Activated CD4-positive, alpha-beta memory T cell treated with anti-CD3 and anti-CD28 coated beads, Interleukin-2, amount 10 ng/mL, durations not matched to agents 7 days and 5 days (primary cell): ENCODE measurements at places on chromosomes 4 and X.

DNA sequence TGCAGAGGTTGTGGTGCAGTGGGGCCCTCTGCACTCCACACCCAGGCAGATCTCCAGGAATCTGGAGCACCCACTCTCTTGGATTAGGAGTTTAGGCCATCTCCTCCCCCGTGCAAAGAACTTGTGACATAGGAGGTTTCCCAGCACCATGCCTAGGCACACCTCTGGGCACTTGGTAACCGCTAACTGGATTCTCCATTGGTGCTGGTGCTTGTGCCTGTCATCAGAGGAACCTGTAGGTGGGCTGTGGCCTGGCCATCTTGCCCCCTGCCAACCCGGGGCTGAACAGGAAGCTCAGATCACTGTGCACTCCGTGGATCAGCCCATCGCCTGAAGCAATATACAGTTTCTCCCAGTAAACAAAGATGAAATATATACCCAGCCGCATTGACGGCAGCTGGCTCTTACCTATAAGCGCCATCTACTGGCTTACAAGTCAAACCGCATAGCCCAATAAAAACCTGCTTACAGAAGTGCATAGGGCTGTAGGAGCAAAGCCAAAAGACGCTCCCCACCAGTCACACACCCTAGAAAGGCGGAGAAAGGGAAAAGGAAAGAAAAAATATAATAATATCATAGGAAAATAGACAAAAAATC, 19.1 kb upstream of the TEX13B start:
- no peak for DNase-seq

GRCh38 chr4:137705171-137705783, 173.0 kb upstream of the PCDH18 start:
- DNase-seq: no peak

- DNase-seq: no peak
Measured at GRCh38 chr4:1812720-1813119, 19.6 kb downstream of the FGFR3 start.

GRCh38 chrX:47540754-47541538, 20.1 kb upstream of the ARAF start:
- DNase-seq: no peak

DNA sequence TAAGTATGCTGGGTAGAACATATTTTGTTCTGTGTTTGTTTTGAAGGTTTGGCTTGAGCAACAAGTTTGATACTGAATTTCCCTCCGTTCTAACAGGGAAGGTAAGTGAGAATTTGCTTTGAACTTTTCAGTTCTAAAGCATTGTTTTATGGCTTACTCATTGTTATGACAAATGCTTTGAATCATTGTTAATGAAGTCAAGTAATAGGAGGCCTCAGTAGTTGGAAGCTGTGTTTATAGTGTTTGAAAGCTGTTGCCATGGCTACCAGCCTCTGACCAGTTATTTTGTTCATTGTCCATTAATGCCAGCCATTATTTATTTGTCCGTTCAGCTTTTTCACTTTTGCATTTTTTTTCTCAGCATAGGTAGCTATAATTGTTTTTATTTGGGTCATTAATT, 14.4 kb downstream of the CHIC1 start:
- DNase-seq: no peak

GRCh38 chr4:169383724-169384123, 113.0 kb upstream of the SH3RF1 start:
- no peak for DNase-seq

GRCh38 chrX:47958761-47959342, 44.9 kb downstream of the ZNF182 start:
- DNase-seq: no peak

DNA sequence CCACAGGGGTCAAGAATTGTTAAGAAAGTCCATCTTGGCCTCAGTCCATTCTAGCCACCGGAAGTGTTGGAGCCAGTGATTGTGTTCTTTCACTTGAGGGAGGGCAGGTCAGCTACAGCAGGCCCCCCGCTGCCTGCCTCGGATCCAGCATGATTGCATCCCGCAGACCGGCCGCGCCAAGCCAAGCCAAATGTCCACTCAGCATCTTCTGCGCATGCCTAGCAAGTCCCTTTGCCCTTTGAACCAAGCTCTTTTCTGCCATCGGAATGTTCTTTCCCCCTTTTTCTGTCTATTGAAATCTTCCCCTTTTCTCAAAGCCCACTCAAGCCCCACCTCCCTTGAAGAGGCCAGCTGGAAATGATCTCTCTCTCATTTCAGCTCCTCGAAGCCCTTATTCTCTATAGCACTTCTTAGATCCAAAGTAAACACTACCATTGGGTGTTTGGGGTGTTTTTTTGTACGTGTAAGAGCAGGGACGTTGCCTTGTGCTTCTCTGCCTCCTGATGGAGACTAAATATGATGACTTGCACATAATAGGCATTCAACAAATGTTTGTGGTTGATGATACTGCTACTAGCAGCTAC, 147.8 kb upstream of the BCOR start:
- DNase-seq: no peak

DNA sequence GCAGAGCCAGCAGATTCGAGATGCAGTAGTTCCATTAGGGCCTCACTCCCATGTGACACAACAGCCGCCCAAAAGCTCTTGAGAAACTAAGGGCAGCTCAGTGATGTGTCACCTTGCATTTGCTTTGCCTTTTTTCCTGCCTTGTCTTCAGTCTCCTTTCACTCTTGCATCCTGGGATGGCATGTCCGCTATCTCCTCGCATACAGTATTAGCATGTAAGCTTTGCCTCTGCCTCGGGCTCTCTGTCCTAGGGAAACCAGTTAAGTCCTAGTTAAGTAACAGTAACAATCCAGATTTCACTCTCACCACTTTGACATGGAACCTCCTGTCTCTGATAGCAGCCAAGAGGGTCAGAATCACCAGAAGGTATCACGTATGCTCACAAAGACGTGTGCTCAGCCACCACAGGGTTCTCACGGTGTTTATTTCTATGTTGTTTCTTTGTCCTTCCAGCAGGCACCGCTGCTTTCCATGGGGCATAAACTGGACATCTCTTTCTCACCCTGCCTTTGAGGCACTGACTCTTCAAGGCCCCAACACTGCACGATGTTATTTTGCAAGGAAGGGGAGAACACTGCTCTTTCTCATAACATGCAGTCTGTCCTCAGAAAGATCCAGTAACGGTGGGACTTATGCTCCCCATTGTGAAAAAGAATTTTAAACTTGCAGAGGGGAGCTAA, 26.7 kb upstream of the SORBS2 start:
- no peak for DNase-seq

DNA sequence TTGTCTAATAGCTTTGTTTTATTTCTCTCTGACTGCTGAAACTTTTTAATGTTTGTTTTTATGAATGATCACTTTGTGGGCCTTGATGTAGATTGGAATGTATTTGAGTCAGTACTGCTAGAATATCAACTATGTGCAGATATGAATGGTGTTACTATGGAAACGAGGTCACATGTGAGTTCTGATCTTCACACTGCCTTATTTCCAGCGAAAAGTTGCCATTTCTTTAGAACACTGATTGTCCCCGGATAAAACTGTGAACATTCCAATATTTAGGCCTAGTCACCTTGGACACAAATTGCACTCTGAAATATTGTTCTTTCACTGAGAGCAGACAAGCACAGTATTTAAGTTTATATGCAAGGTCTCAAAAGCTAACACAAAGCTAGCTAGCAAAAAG, 27.2 kb upstream of the MAGED1 start:
- no peak for DNase-seq
